Stimulated activated CD8-positive, alpha-beta memory T cell treated with anti-CD3 and anti-CD28 coated beads, Interleukin-7, amount 100 ng/mL, for 4 hours (primary cell): ENCODE measurements at places on chromosomes 5 and 9.

- no peak for DNase-seq
These were observed 103.2 kb upstream of the ALDH1B1 start for GRCh38 chr9:38289236-38289865.

- DNase-seq, result no peak
These were observed 223.6 kb downstream of the MLLT3 start for GRCh38 chr9:20398536-20399338.

- DNase-seq, result no peak
These were observed 24.3 kb downstream of the NOTCH1 start for GRCh38 chr9:136521537-136521936.

- no peak for DNase-seq
These were observed 5.7 kb downstream of the SHB start for GRCh38 chr9:38063363-38063707.
